ENCODE measurements at places on chromosomes 2 and 18.

DNA sequence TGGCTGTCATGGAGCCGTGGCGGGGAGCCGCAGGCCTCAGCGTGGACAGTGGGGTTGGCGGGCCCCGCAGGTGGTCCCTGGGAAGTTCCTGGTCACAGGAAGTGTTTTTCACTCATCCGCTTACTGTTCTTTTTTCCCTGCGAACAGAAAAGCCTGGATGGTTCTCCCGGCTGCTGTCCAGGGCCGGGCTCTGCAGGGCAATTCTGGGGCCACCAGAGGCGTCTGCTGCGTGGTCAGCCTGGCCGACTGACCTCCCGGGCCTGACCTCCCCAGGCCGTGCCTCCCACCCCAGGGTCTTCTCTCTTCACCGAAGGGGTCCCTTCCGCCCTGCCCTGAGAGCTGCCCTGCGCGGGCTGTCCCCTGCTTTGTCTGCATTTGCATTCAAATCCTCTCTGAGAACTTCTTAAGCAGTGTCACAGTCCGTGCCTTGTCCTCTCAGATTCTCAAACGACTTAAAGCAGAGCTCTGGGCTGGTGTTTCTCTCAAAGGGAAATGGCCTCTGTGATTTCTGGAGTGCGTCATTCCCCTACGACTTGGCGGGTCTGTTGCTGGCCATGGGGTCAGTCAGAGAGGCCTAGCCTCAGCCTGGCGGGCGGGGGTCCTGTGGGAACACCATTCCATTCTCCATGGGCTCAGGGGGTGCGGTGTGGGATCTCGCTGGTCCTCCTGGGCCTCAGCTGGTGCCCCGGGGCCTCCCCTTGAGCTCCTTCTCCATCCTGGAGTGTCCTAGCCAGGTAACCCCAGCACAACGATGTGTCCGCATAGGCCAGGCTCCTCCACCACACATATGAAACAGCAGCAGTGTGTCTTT lies 38.3 kb downstream of the KLHL29 start:
- no peak for DNase-seq

DNA sequence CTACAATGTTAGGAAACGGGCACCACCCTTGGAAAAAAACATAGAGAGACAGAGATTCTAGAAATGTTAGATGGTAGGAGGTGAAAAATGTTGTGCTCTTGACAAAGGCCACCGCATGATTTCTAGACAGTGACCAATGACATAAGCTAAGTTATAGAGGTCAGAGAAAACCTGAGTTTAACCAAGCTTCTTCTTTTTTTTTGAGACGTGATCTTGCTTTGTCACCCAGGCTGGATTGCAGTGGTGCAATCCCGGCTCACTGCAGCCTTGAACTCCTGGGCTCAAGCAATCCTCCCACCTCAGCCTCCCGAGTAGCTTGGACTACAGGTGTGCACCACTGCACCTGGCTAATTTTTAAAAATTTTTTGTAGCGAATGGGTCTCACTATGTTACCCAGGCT lies 13.0 kb downstream of the FER1L5 start:
- no peak for DNase-seq

DNA sequence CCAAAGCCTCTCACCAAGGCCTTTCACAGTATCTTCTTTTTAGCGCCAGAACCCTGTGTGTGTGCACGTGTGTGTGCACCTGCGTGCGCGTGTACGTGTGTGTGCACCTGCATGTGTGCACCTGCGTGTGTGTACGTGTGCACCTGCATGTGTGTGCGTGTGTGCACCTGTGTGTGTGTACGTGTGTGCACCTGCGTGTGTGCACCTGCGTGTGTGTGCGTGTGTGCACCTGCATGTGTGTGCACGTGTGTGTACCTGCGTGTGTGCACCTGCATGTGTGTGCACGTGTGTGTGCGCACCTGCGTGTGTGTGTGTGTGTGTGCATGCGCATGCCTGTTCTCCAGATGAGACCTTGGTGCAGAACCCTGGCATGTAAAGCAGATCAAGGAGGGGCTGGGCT lies 131.4 kb upstream of the HDAC4 start:
- DNase-seq: no peak

DNA sequence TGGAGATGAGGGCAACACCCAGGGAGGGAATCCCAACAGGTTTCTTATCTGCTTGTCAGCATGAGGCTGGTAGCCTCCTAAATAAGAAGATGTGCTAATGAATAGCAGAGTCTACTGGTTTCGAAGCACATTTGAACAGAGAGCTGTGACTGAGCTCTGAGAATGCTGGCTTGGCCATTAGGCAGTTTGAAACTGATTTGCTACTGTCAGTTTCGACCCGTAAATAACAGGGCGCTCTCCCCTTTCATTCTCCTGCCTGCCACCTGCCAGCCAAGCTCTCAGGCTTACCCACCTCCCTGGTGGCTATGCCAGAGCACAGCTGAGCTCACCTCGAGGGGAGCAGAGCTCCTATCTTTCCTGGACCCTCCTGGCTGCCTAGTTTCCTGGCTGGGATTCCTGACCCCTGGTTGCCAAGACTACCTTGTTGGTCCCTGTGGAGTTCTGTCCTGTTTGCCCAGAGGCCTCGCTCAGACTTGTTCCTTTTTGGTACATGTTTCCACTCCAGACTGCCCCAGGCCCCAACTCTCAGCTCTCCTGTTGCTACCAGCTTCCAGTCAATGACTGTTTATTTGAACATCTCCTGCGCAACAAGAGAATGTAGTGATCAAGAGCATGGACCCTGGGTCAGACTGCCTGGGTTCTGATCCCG lies 102.3 kb upstream of the ALPP start:
- DNase-seq: no peak

- no peak for DNase-seq
Observed at GRCh38 chr2:240814280-240814679, 5.7 kb downstream of the KIF1A start.

DNA sequence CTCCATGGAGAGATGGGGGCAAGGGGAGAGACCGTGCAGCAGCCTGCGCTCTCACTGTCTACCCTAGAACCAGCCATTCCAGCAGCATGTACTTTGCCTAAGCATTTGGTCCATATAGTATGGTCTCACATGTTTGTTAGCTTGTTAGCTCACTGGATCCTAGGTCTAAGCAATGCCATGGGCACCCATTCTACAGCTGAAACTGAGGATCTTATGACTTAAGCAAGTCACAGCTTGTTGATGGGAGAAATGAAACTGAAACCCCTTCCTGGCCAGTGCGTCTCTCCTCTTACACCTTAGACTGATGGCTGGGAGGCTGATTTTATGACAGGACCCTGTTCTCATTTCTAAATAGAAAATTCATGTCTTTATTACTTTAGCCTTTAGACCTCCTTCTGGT lies 90.1 kb downstream of the EPAS1 start:
- DNase-seq: no peak

DNA sequence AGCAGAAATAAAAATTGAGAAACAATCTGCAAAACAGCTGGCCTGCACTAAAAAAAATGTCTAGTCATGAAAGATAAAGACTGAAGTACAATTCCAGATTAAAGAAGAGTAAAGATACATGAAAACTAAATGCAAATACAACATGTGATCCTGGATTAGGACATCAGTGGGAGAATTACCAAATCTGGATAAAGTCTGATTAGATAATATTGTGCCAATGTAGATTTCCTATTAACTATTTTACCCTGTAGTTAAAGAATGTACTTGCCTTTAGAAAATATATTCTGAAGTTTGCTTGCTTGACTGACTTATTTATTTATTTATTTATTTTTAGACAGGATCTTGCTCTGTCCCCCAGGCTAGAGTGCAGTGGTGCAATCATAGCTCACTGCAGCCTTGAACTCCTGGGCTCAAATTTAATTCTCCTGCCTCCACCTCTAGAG lies 58.7 kb downstream of the ASXL2 start:
- no peak for DNase-seq

- no peak for DNase-seq
Observed at GRCh38 chr2:157785866-157786662, 90.1 kb downstream of the ACVR1 start.

DNA sequence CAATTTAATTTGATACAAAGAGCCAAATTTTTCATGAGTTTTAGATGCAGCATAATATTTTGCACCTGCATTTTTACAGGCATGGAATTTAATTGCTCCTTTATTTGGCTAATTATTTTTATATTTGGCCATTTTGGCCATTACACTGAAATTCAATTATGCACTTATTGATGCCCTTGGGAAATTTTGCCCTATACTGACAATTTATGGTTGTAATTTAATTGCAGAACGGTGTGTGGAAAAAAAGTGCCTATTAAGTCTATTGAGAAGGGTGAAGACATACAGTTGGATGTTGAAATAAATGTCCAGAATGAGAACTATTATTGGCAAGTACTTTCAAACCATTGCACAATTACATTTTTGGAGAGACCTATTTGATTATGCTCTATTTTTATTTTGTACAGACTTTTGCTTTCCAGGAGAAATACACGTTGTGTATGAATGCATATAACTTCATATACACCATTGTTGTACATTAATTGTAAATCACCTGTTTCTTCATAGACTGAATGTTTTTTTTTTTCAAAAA lies 1319.3 kb upstream of the CDH2 start:
- DNase-seq: peak; percentile 67

GRCh38 chr2:220552790-220553535 lies 925.5 kb downstream of the SLC4A3 start:
- no peak for DNase-seq

DNA sequence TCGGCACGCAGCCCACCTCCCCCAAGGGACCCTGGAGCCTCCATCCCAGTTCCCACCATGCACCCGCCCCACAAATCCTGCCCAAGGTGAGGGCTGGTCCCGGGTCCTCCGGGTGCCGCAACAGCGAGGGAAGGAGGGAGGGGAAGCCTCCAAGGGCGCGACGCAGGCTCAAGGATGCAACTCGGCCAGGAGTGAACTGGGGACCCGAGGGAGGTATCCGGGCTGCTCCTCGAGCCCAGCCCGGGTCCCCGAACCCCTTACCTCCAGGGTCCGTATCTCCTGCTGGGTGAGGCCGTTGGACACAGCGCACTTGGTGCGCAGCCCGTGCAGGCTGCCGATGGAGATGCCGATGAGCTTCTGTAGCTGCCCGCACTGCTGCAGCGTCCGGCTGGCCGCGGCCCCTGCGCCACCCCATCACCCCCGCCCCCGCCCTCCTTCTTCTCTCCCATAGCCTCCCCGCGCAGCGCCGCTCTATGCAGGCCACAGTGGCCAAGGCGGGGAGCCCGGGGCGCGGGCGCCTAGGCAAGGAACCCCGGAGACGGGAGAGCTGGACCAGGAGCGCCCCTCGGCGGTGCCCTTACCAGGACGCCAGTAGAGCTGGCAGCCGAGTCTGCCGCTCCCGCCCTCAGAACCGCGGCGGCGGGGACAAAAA lies 124.1 kb downstream of the ANKRD30BL start:
- DNase-seq: peak; percentile 37

DNA sequence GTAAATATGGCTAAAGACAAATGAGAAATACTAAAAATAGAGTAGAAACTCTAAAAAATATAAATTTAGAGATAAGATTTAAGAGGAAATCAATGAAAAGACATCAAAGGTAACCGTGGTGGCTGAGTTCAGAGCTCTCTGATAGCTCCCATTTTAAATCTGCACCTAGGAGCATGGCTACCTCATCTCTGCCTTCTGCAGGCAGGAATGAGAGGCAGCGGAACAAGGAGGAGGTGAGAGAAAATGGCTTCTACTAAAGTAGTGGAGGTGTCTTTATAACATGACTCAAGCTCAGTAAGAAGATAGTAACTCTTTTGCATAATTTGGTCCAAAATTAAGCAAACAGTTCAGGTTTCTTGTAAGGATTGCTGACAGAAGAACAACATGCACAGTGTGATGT lies 758.7 kb upstream of the FSHR start:
- no peak for DNase-seq

DNA sequence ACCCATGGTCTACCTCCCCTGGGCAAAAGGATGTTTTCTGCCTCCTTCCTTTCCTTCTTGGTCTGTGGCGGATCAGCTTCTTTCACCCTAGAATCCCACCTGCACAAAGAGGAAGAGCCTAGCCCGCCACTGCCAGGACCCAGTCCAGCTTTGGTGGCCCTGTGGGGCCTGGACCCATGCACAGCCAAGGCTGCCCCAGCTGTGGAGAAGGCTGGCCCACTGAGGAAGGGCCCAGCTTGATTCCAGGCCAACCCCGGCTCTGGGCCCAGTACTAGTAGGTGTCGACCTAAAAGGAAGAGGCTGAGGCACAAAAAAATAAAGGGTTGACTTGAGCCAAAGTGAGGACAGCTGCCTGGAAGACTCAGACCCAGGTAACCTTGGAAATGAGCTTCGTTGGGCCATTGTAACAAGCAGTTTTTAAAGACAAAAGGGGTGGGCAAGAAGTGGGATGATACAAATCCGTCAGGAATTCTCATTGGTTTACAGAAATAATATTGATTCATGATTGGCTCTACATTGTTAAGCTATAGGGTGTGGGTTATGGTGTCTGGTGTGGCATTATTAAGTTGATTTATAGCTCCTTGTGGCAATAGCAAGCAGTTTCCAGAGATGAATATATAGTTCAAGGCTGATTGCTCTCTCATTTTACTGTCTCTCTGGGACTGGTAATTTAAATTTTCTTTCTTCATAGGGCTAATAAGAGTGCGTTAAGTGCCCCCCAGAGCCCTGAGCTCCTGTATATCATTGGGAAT lies 29.8 kb upstream of the MAL start:
- DNase-seq: no peak

DNA sequence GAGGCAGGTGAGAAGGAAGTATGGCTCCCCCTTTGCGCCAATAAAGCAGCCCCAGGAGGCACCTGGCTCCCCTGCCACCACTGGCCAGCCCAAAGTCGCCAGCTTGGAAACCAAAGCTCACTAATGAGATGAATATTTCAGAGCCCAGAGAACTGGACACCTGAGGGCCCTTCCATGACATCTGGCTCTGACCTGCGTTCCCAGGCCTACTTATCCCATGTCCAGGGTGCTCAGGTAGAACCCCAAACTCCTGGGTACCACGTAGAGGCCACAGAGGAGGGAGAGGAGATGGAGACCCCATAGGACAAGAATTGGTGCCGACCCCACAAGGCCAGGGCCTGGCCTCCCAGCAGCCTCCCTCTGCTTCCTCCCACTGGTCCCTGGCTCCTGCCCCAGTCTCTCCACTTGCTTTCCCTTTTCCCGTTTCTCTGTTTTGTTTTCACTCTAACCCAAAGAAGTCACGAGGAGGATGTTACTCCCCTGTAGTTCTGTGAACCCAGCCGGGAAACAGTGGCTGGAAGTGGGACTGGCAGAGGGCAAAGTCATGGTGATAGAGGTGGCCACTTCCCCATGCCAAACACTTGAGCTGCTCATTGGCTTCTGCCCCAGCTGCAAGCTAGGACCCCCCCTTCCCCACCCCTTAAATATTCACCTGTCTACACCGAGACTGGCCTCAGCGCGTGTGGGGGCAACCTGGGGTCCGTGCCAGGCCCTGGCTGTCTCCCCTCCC lies 820 bp downstream of the TMBIM1 start:
- no peak for DNase-seq

Measured in NCI-H1930 (cell line).